ELF-1 (cell line): ENCODE measurements at places on chromosomes 4 and X.

- DNase-seq = no peak
These were observed 1.8 kb upstream of the KLHL4 start for GRCh38 chrX:87515836-87516235.

GRCh38 chrX:110428144-110428543, 69.5 kb downstream of the RTL9 start:
- DNase-seq = no peak

DNA sequence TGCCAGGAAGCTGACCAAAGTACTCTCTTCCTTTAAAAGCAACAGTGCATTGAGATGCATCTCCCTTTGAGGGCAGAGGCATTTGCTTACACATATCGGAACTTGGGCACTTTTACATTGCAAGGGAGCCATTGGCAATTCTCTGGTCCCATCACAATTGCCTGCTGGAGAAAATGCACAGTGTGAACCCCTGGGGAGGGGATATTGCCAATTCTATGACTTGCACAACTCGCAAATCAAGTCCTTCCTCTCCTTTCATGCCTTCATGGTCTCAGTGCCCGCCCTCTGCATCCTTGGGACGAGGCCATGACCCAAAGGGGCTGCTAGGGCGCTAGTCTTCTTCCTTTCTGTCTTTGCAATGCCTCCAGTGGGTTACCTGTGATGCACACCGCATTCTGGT, 14.9 kb upstream of the PDZD4 start:
- no peak for DNase-seq

- DNase-seq = no peak
These were observed 12.1 kb downstream of the TBL1X start for GRCh38 chrX:9476810-9477575.

GRCh38 chr4:159070742-159071141, 32.1 kb upstream of the RAPGEF2 start:
- DNase-seq = no peak

- DNase-seq = no peak
These were observed 202.2 kb downstream of the NLGN4X start for GRCh38 chrX:6026429-6026828.

DNA sequence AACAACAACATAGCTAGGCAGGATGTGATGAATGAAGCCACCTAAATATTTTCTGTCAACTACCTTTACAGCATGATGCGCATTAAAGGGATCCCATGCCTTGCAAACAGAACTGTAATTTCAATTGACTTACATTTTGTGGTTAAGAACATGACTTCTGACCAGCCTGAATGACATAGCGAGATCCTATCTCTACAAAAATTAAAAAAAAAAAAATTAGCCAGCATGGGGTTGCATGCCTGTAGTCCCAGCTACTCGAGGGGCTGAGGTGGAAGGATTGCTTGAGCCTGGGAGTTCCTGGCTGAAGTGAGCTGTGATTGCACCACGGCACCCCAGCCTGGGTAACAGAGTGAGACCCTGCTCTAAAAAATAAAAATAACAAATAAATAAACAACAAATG, 680.6 kb downstream of the IQCM start:
- DNase-seq = no peak

DNA sequence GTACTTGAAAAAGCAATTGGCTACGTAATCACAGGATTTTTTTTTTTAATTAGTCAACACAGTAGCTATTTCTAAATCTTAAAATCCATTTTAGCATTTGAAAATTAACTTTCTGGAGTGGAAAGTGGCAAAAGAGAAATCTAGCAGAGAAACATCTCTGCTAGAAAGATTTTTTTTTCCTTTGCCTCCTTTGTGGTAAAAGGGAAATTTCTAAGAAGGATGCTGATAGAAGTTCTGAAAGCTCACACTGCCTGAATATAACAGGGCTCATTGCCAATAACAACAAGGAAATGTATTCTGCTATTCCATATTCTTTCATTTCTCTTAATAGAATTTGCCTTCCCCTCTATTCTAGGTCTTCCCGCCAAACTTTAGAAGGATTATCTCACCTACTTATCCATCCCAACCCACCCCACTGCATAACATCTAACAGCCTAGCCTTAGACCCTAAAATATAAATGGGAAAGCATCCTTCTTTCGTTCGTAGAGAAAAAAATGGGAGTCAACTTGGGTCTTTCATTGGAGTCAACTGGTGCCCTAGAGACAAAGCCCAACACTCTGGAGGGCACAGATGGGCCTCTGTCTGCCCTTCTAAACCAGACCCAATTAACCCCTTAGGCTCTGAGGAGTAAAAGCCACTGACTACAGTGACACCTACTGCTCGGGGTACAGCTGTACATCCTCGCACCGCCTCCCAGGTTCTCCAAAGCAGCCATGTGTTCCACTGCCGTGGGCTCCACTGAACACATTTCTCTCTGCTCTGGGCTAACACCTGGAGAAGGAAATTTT, 103.9 kb downstream of the MAML3 start:
- DNase-seq = peak; percentile 74

DNA sequence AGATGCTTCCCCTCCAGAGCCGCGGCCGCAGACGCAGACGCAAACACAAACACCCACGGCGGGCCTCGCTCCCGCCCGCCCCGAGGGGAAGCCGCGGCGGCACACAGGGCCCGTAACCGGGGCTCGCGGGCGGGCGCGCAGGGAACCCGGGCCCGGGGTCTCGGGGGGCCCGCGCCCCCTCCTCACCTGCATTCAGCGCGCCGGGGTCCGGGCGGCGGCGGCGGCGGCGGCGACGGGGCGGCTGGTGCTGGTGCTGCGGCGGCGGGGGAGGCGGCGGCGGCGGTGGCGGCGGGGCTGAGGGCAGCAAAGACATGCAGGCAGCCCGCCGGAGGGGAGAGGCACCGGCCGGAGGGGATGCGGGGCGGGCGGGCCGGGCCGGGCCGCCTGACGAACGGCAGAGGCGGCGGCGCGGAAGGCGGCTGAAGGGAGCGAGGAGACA, 255 bp upstream of the CNOT6L start:
- peak; percentile 29 for DNase-seq
